ENCODE measurements at places on chromosomes 11 and 22.

- H3K4me1 ChIP-seq = peaks cover 76% of the 10 kb centered on the region
- H3K27me3 ChIP-seq = peaks cover 33% of the 10 kb centered on the region
- peak; percentile 53 for DNase-seq
- peaks cover 2% of the 10 kb centered on the region for H3K36me3 ChIP-seq
- H3K4me3 ChIP-seq = peak overlapping the region; percentile 62
Observed at GRCh38 chr11:68840661-68841653, 759 bp downstream of the CPT1A start.

GRCh38 chr11:88521399-88521798 lies 183.9 kb upstream of the CTSC start:
- H3K4me1 ChIP-seq = no peaks in the 10 kb centered on the region
- H3K27me3 ChIP-seq = no peaks in the 10 kb centered on the region
- DNase-seq = no peak
- H3K4me3 ChIP-seq = no peak overlapping the region
- H3K27ac ChIP-seq = no peak overlapping the region
- no peaks in the 10 kb centered on the region for H3K36me3 ChIP-seq

DNA sequence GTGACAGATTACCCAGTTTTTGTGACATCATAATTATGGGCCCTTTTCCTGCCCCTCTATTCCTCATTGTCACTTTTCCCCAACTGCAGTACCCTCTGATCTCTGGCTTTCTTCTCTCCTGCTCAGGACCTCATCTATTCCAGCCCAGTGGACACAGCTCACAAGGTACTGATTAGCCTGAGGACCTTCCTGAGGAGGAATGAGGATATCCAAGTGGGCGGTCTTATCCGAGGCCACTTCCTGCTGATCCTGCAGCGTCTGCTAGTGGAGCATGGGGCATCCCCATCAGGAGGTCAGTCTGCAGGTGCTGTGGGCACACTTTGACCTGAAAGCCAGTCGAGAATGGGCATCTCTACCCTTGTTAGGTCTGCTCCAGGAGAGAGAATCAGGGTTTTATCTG lies 24.5 kb upstream of the CCDC134 start:
- no peak for DNase-seq
- H3K27me3 ChIP-seq = no peaks in the 10 kb centered on the region
- H3K4me1 ChIP-seq = no peaks in the 10 kb centered on the region
- H3K27ac ChIP-seq = no peak overlapping the region
- no peak overlapping the region for H3K4me3 ChIP-seq

DNA sequence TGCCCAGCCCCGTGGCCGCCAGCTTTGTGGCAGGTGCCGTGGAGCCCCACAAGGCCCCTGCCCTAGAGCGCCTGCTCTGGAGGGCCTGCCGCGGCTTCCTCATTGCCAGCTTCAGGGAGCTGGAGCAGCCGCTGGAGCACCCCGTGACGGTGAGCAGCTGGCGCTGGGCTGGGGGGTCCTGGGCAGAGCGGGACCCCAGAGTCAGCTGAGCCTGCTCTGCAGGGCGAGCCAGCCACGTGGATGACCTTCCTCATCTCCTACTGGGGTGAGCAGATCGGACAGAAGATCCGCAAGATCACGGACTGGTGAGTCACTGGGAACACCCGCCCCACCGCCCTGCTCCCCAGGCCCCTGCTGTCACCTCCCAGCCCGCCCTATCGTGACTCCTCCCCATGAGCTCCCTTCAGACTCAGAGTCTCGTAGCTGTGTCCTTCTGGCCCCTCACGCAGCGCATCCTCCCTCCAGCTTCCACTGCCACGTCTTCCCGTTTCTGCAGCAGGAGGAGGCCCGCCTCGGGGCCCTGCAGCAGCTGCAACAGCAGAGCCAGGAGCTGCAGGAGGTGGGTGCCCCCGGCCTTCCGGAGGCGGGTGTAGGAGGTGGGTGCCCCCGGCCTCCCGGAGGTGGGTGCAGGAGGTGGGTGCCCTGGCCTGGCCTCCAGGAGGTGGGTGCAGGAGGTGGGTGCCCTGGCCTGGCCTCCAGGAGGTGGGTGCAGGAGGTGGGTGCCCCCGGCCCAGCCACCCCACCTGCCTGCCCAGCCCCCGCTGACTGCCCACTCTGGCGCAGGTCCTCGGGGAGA lies 4.7 kb downstream of the TCIRG1 start:
- H3K4me3 ChIP-seq = peak overlapping the region; percentile 15
- peak overlapping the region; percentile 62 for H3K27ac ChIP-seq
- H3K4me1 ChIP-seq = peaks cover 56% of the 10 kb centered on the region
- DNase-seq = peak; percentile 86
- H3K36me3 ChIP-seq = peaks cover 11% of the 10 kb centered on the region

GRCh38 chr11:1553808-1554594 lies 18.1 kb downstream of the DUSP8 start:
- peaks cover 33% of the 10 kb centered on the region for H3K4me1 ChIP-seq
- H3K36me3 ChIP-seq = peaks cover 9% of the 10 kb centered on the region
- no peak for DNase-seq
- H3K27me3 ChIP-seq = peaks cover 11% of the 10 kb centered on the region
- no peak overlapping the region for H3K27ac ChIP-seq

GRCh38 chr11:118206391-118207031 lies 18.3 kb downstream of the JAML start:
- H3K4me1 ChIP-seq = no peaks in the 10 kb centered on the region
- no peak overlapping the region for H3K4me3 ChIP-seq
- H3K36me3 ChIP-seq = no peaks in the 10 kb centered on the region
- H3K27ac ChIP-seq = peak overlapping the region; percentile 47
- peaks cover 5% of the 10 kb centered on the region for H3K27me3 ChIP-seq
- DNase-seq = peak; percentile 42

- no peak for DNase-seq
- peaks cover 51% of the 10 kb centered on the region for H3K4me1 ChIP-seq
- no peak overlapping the region for H3K4me3 ChIP-seq
Observed at GRCh38 chr11:61601512-61601911, 20.6 kb upstream of the SYT7 start.

GRCh38 chr11:134266841-134267251 lies 9.3 kb upstream of the GLB1L3 start:
- peaks cover 14% of the 10 kb centered on the region for H3K27me3 ChIP-seq
- no peak overlapping the region for H3K27ac ChIP-seq
- no peaks in the 10 kb centered on the region for H3K4me1 ChIP-seq
- no peak for DNase-seq

- no peak overlapping the region for H3K4me3 ChIP-seq
- no peak overlapping the region for H3K27ac ChIP-seq
- peaks cover 5% of the 10 kb centered on the region for H3K4me1 ChIP-seq
- H3K36me3 ChIP-seq = no peaks in the 10 kb centered on the region
- H3K27me3 ChIP-seq = no peaks in the 10 kb centered on the region
- no peak for DNase-seq
Observed at GRCh38 chr11:132669949-132670348, 862.4 kb downstream of the OPCML start.

GRCh38 chr11:125281831-125282595 lies 117.5 kb downstream of the PKNOX2 start:
- H3K4me1 ChIP-seq = peaks cover 62% of the 10 kb centered on the region
- H3K27me3 ChIP-seq = no peaks in the 10 kb centered on the region
- peak; percentile 43 for DNase-seq
- H3K27ac ChIP-seq = peak overlapping the region; percentile 21
- H3K4me3 ChIP-seq = no peak overlapping the region
- H3K36me3 ChIP-seq = peaks cover 2% of the 10 kb centered on the region

GRCh38 chr11:10454878-10455631 lies at the start of gene AMPD3:
TSS of gene AMPD3 (plus strand) at chr11:10455264. CDS start at chr11:10461520, 6,256 bp downstream.
- peak; percentile 83 for DNase-seq
- H3K27ac ChIP-seq = peak within 1 kb of the TSS; percentile 75
- peaks cover 45% of the 10 kb centered on the region for H3K4me1 ChIP-seq
- H3K27me3 ChIP-seq = peaks cover 24% of the 10 kb centered on the region
- H3K4me3 ChIP-seq = peak within 1 kb of the TSS; percentile 15

DNA sequence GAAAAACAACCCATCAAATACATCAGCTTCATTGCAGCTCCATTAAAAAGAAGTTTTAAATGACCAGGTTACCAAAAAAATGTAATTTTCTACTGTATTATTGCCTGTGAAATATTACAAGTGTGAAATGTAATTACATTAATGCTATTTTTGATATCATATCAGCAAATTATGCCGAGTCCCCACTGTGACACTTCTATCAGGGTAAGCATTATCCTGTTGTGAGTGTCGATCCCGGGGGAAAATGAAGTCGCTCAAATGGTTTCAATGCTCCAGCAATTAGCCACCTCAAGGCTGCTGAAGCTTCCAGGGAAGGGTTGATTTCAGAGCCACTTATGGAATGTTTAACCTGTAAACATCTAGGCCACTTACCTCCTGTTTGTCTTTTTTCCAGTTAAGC lies 70.4 kb downstream of the RCN1 start:
- no peak for DNase-seq
- peaks cover 3% of the 10 kb centered on the region for H3K27me3 ChIP-seq
- no peak overlapping the region for H3K4me3 ChIP-seq
- no peak overlapping the region for H3K27ac ChIP-seq
- no peaks in the 10 kb centered on the region for H3K4me1 ChIP-seq
- no peaks in the 10 kb centered on the region for H3K36me3 ChIP-seq

DNA sequence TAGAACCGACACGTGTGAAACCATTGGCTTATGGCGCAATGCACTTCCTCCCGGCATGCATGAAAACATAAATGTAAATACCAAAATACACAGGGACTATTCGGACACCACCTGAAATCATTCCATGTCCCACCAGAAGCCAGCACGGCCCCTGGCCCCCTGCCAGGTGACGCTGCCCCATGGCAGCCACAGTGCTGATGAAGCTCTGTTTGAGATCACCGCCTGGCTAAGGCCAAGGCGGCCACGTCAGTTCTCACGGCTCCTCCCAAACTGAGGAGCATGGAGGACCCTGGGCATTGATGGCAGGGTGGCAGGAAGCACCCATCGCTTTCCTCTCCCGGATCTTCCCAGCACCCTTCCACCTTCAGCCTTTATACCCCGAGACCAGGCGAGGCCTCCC lies 89.5 kb downstream of the CDKN1C start:
- H3K4me1 ChIP-seq = peaks cover 25% of the 10 kb centered on the region
- no peak overlapping the region for H3K27ac ChIP-seq
- no peak for DNase-seq
- H3K27me3 ChIP-seq = peaks cover 7% of the 10 kb centered on the region
- no peaks in the 10 kb centered on the region for H3K36me3 ChIP-seq
- no peak overlapping the region for H3K4me3 ChIP-seq

- H3K4me3 ChIP-seq = no peak overlapping the region
- no peak overlapping the region for H3K27ac ChIP-seq
- H3K36me3 ChIP-seq = no peaks in the 10 kb centered on the region
- DNase-seq = no peak
- H3K27me3 ChIP-seq = no peaks in the 10 kb centered on the region
Observed at GRCh38 chr22:44994399-44995104, 15.3 kb downstream of the PHF21B start.

DNA sequence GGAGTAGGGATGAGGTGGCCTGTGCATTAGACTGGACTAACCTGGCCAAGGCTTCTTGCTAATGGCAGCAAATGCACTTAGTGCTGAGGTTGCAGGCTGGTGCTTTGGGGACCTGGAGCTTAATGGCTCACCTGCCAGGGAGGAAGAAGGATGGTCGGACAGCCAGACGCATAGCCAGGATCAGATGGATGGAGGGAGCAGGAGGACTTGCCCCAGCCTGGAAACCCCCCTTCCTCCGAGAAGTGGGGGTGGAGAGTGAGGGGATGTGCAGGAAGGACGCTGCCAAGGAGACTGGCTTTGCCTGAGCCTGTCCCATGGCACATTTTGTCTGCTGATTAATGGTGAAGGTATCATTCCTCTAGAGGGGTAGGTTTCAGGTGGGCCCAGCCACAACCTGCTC lies 17.9 kb downstream of the IGLL1 start:
- H3K4me3 ChIP-seq = no peak overlapping the region
- peaks cover 8% of the 10 kb centered on the region for H3K4me1 ChIP-seq
- H3K27me3 ChIP-seq = peaks cover 24% of the 10 kb centered on the region
- H3K27ac ChIP-seq = no peak overlapping the region
- no peak for DNase-seq

- no peak for DNase-seq
- H3K4me1 ChIP-seq = no peaks in the 10 kb centered on the region
- H3K27me3 ChIP-seq = no peaks in the 10 kb centered on the region
- H3K4me3 ChIP-seq = no peak overlapping the region
Observed at GRCh38 chr11:81916451-81916850, 817.2 kb downstream of the FAM181B start.

GRCh38 chr11:112294688-112295340 lies 34.2 kb upstream of the PLET1 start:
- H3K27ac ChIP-seq = no peak overlapping the region
- DNase-seq = no peak
- no peak overlapping the region for H3K4me3 ChIP-seq
- no peaks in the 10 kb centered on the region for H3K27me3 ChIP-seq
- H3K36me3 ChIP-seq = no peaks in the 10 kb centered on the region
- H3K4me1 ChIP-seq = peaks cover 6% of the 10 kb centered on the region

DNA sequence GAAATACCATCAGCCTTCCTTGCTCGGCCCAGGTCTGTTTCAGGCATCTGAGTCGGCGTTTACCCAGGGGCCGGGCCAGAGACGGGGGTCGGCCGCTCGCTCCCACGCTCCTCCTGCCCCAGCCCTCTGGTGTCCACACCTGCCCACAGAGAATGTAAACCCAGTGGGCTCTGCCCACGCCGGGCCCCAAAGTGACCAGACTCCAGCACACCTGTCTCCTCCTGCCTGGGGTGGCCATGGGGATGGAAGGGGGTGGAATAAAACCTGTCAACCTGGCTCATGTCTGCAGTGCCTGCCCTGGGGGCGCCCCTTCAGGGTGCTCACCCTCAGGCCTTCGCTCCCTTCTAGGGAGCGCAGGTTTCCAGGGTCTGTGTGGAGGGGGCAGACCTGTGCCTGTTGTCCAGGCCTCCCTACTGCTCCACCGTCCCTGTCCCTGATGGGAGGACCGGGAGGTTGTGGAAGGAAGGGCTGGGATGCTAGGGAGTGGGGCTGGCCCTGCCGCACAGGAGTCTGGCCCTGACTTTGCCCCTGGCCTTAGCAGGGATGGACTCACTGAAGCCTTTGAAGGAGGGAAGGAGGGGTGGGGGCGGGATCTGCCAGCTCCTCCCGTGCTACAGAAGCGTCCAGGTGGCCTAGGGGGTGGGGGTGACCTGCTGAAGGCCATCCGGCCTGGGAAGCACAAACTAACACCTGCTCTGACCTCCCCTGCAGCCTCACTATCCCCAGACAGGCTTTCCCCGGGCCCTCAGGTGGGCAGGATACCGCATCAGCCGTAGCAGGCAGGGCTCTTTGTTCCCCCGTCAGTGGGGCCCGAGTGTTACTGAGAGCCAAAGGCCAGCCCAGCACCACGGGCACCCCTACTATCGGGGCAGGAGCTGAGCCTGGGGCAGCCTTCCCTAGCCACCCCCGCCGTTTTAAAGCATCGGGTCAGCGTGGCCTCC lies 14.7 kb upstream of the ARHGAP8 start:
- no peak overlapping the region for H3K27ac ChIP-seq
- no peak for DNase-seq
- no peak overlapping the region for H3K4me3 ChIP-seq
- H3K4me1 ChIP-seq = peaks cover 22% of the 10 kb centered on the region
- H3K27me3 ChIP-seq = peaks cover 31% of the 10 kb centered on the region

GRCh38 chr11:118870396-118871343 lies 13.0 kb upstream of the CXCR5 start:
- H3K4me3 ChIP-seq = no peak overlapping the region
- no peaks in the 10 kb centered on the region for H3K36me3 ChIP-seq
- H3K27ac ChIP-seq = peak overlapping the region; percentile 82
- H3K27me3 ChIP-seq = no peaks in the 10 kb centered on the region
